ENCODE measurements at places on chromosomes 5 and 9. TPM values are rescaled to one million over a fixed set of nuclear protein-coding genes. Genes with fewer than 3 reads are reported as not detected.

- DNase-seq, result no peak
Observed at GRCh38 chr9:27276193-27277030, 20.5 kb downstream of the EQTN start.

MEGF9 gene
- 8.9 TPM for total RNA-seq

DNA sequence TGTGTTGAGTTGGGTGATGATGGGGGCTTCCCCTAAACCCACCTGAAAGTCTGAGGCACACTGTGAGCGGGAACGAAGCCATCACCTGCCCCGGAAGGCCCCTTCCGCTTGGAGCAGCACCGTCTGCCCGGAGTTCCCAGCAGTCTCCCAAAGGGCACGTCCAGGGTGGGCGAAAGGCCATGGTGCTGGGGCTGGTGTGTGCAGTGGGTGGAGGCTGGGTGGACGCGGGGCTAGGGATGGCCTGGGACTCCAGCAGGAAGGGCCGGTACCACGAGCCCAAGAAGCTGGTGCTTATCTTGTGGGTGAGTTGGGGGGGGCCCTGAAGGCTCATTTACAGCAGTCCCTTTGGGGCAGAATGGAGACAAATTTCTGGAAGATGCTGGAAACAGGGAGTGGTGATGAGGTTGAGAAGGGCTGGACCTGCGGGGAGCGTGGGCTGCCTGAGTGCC lies 4.6 kb downstream of the FLT4 start:
- DNase-seq, result no peak

DNA sequence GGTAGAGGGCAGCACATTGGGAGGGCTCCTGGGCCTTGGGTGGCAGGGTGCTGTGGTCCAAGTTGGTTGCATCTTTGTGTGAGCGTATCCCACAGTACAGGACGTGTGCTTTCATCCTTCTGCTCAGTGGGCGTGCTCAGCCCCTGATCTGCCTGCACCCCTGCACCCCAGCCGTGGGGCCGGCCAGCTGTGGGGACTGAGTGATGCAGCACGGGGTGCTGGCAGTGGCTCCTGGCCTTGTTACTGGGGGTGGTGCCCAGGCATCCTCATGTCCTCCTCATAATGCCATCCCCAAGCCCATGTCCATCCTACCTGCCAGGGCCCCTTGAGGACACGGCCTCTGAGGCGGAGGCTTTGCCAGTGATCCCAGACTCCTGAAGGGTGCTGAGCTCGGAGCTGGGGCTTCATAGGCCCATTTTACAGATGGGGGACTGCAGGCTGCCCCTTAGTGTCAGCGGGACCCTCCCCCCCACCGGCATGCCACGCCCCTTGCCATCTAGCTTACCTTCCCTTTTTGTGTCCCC lies 100.7 kb downstream of the PHF2 start:
- DNase-seq, result peak; percentile 13

- no peak for DNase-seq
Observed at GRCh38 chr9:128206916-128207910, 4.0 kb downstream of the DNM1 start.

- no peak for DNase-seq
Observed at GRCh38 chr5:10808347-10809226, 47.6 kb upstream of the DAP start.

DNA sequence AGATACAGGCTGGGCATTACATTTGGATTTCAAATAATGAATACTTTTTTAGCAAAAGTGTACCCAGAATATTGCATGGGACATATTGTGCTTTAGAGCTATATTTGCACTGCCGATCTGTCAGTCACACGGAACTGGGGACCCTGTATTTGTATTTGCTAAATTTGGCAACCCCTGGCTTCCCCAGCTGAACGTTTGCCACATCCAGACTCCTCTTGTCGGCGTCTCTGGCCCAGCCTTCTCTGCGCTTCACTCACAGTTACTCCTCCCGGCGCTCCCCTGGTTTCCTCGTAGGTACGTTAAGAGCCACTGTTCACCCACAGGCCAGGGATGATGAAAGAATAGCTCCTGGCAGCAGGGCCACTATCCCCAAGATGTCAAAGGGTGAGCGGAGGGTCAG lies 58.7 kb downstream of the NSUN2 start:
- no peak for DNase-seq

- DNase-seq, result peak; percentile 85
Observed at GRCh38 chr5:36876965-36877666, 547 bp downstream of the NIPBL start.

ERBIN gene
- 42.1 TPM for total RNA-seq

- DNase-seq, result no peak
Observed at GRCh38 chr5:7801891-7802614, 48.9 kb downstream of the CFAP90 start.

GRCh38 chr5:179287071-179287470 lies 58.2 kb downstream of the ADAMTS2 start:
- DNase-seq, result peak; percentile 13

- no peak for DNase-seq
Observed at GRCh38 chr5:163712011-163712410, 206.6 kb downstream of the MAT2B start.

DNA sequence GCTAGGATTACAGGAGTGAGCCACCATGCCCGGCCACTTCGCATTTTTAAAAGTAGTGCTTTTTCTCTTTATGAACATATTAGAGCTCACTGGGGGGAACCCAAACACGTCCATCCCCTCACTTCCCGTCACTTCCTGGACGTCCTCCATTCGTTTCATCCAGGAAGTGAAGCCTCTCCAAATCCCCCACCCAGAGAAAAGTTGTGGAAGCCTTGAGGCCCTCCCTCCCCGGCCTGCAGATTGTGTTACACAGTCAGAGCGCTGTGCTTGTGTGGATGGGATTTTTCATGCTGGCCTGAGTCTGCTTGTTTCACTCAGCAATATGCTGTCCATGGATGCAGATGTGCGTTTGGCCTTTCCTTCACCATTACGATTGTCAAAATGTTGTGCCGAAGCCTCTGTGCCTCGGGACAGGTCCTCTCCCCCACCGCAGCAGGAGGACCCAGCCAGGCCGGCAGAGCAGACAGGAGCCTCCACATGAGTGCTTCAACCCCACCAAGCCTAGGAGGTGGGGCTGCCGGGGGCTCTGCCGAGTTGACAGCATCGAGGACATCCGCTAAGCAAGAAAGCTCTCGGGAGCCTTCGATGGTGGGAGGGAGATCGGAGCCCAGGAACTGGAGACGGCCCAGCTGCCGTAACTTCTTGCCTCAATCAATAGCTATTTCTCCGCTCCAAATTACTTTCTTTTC lies 121.6 kb upstream of the PPP1R26 start:
- DNase-seq, result no peak

- no peak for DNase-seq
Observed at GRCh38 chr9:128340691-128341434, 536 bp downstream of the SLC27A4 start.

DNA sequence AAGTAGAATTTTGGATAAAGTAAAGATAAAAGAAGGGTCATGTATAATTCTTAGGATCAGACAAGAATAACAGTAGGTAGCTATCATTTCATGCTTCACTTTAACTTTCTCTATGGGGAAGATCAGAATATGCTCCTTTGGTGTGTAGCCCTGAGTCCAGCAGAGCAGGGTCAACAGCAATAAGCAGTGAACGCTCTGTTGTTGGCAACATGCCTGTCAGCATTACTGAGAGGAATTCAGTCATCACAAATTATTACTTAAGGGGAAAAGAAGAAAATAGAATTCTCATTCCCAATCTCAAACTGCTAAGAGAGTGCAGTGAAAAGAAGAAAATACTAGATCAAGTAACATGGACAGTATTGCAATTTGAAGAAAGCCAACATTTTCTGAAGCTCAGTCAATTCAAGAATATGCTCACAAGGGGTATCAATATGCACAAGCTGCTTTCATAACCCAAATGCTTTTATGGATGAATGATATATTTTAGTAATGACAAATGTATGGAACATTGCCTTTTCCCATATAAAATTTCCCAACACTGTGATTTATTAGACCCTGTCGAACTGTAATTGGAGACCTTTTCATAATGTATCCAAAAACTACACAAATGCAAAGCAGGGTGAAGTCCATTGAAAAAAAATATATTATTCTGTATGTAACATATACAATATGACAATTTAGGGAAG lies 1359.4 kb downstream of the EFNA5 start:
- no peak for DNase-seq

OR1K1 gene
- total RNA-seq, result not detected

GRCh38 chr9:97398999-97399758 lies 12.7 kb upstream of the TDRD7 start:
- peak; percentile 66 for DNase-seq

PAPPA gene
- total RNA-seq, result 0.82 TPM

DMRT3 gene
- total RNA-seq, result 0.44 TPM

TGFBR1 gene
- 25.7 TPM for total RNA-seq

DNA sequence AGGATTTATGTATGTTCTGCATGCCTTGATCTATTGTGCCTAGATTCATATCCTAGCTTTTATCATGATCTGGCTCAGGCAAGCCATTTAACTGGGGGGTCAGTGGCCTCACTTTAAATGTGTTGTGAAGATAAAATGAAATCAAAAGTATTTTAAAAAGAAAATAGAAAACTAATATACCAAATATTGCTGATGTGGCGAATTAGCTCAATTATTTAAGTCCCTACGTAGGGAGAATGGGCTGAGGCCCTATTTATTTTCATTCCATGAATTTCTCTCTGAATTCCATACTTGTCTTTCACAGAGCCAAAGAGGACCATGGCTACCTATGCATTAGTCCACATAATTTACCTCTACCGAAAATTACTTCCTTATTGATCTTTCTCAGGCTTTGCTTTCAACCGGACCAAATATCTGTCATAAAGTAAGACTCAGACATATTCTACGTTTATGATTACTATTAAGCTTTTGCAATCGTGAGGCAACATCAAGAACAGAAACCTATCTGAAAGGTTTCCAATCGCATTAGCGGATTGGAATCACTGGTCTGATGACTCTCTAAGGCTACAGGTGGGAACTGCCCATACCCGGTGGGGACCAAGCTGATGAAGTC lies 1.7 kb downstream of the MBLAC2 start:
- DNase-seq, result no peak

- peak; percentile 69 for DNase-seq
Observed at GRCh38 chr9:100426530-100427365, at the start of gene MSANTD3. TSS of gene MSANTD3 (plus strand) at chr9:100427143. CDS start at chr9:100441939, 14,796 bp downstream.

Data from psoas muscle (tissue), 8 donors.